Nucleus accumbens (tissue), 56 donors: ENCODE measurements at places on chromosomes 13 and 19.
A peak's percentile ranks its signal among the peaks of the same experiment; 100 is the strongest.

DNA sequence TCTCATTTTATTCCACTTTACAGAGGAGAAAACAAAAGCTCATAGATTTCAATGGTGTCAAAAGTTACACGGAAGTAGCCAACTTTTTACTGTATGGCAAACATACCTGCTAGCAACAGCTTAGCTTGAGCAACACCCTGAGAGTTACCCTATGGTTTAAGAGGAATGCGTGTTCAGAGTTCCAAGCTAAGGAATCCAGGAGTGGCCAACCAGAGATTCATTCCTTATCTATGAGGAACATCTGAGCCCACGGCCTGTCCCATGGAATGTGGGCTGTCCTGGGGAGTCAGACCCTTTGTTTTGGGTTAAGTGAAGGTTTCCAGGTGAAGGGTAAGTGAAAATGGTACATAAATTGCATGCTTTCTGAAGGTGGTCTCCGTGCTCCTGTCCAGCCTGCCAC, 67.5 kb downstream of the STARD13 start:
- no peak for DNase-seq

GRCh38 chr13:31067416-31068118, 94.1 kb downstream of the HSPH1 start:
- DNase-seq, result peak; percentile 41

- no peak for DNase-seq
Observed at GRCh38 chr19:38381138-38381537, 6.7 kb downstream of the GGN start.

- DNase-seq, result no peak
Observed at GRCh38 chr19:8320564-8321066, 560 bp downstream of the NDUFA7 start.

- DNase-seq, result no peak
Observed at GRCh38 chr13:100399455-100399854, 189.1 kb downstream of the GGACT start.

DNA sequence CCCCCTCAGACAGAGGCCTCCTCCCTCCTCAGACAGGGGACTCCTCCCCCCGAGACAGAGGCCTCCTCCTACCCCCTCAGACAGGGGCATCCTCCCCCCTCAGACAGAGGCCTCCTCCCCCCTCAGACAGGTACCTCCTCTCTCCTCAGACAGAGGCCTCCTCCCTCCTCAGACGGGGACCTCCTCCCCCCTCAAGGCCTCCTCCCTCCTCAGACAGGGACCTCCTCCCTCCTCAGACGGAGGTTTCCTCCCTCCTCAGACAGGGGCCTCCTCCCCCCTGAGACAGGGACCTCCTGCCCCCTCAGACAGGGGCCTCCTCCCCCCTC, 13.9 kb downstream of the C3 start:
- no peak for DNase-seq

DNA sequence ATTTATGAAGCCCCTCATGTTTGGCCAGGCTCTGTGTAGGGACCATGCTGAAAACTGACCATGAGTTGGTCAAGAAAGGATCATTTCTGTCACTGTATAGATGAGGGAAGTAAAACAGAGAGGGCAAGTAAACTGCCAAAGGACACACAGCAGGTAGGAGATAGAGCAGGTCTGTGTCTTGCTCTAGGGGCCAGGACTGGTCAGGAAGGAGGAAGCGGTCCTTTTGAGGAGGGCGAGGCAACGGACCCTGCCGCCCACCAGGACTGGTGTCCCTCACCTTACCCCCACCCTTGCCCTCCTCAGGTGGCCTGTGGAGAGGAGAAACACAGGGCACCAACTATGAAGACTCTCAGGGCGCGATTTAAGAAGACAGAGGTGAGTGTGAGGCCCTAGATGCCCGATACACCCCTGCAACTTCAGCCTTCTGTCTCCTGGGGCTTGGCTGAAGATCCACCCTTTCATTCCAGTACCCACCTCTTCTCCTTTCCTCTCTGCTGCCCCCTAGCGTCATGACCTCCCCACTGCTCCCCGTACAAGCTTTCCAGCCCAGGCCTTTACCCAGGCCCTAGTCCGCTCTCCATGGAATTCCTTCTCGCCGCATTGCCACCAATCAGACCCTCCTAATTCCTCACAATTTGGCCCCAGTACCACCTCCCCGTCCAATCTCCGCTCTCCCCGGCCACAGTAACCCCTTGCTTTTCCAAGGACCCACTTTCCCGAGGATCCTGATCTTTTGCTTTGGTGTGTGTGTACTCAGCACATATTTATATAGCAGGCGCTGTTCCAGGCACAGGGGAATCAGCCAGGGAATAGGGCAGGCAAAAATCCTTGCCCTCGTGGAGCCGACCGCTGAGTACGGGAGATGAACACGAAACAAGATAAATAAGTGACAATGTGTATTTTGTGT, 3.9 kb downstream of the ANKRD24 start:
- DNase-seq, result peak; percentile 23

GRCh38 chr19:55642153-55643002, 1.1 kb upstream of the ZNF581 start:
- DNase-seq, result no peak

- peak; percentile 35 for DNase-seq
Observed at GRCh38 chr19:17235300-17235970, 9.4 kb downstream of the OCEL1 start.

DNA sequence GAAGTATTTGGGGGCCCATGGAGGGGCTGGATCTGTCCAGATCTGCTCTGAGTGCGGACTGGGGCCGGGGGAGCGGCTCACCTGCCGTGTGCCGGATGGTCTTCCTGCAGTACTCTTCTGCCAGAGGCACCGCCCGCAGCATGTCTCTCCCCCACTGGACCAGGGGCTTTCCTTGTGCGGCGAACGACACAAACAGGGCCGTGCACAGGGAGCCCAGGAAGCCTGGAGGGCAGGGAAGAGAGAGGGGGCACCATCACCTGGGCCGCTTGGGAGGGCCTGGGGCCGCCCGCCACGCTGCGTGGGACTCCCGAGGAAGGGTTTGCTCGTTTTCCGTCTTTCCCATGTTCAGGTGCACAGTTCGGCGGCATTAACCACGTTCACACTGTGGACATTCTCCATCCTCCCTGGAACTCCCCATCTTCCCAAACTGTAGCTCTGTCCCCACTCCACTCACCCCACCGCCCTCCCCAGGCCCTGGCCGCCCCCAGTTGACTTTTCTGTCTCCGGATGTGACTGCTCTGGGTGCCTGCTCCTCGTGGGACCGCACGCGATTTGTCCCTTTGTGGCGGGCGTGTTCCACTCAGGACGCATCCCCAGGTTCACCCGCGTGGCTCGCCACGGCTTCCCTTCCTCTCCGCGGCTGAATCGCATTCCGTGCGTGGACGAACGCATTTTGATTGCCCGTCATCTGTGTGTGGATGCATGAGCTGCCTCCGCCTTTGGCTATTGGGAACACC, 24.2 kb downstream of the ADPRHL1 start:
- no peak for DNase-seq

DNA sequence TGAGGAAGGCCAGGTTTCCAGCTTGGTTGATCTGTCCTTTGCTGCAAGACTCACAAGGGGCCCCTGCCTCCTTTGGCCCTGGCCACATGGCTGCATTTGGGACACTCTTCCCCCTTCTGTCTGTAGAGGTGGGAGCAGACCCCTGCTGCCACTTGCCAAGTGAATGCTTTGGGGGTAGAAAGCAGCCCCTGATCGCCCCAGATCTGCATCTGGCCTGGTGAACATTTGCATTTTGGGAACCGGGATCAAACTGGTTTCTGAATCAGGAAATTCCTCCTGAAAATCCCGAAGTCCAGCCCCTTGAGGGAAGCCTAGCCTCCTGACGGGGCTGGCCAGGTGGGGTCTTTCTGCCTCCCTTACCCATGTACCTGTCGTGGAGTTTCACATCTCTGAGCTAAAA, 14.9 kb downstream of the DPF1 start:
- no peak for DNase-seq
